ENCODE measurements at places on chromosomes 11 and 22.

DNA sequence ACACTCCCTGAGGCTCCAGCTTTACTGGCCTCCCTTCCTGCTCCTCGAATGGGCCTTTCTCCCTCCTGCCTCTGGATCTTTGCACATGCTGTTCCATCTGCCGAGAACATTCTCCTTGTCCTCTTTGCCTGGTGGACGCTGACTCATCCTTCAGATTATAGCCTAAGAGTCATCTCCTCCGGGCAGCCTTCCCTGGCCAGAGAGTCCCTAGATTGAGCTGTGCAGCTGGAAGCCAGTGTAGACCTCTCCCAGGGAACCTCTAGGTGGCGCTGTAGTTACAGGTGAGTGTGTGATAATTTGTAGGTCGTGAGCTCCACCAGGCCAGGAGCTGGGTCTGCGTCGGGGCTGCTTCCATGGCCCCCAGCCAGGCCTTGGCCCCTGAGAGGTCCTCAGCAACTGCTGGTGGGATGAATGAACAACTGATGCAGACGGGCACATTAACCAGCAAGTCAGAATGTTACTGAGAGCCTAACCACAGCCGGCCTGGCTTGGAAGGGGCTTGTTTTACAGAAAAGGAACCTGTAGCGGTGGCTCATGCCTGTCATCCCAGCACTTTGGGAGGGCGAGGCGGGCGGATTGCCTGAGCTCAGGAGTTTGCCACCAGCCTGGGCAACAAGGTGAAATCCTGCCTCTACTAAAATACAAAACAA is 8.7 kb downstream of the PNPLA5 start:
- peak; percentile 51 for DNase-seq

DNA sequence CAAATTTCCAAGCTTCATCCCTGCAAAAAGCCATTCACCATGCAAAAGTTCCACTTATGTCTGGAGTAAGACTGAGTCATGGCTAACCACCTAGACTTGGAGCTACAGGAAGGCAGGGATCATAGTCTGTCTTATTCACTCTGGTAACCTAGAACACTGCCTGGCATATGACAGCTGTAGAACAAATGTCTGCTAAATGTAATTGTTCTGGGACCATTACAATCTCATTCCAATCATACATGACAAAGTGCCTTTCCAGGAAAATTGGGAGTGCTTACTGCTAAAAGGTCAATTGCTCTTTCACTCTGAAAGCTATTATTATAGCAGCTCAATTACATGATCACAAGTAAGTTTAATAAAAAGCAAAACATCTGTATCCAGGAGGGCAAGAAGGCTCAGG is 99.1 kb upstream of the CHRM4 start:
- no peak for DNase-seq

GRCh38 chr11:40306938-40307548 is 1152.4 kb downstream of the LRRC4C start:
- no peak for DNase-seq

DNA sequence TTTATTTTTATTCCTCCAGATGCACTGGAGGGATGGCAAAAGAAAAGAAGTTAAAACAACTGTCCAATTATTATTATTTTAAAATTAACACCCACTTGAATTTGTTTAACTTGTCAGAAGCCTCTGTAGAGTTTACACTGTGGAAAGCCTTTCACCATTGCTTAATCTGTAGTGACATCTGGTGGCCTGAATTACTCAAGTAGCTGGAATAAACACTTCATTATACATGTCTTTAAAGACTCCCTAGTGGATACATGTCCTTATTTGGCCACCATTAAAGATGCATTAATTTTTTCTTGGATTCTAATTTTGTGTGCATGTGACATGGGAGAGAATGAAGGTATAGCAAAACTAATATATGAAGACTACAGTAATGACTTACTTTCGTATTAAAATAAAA is 1496.5 kb downstream of the FAM181B start:
- no peak for DNase-seq

- DNase-seq = no peak
Observed at GRCh38 chr11:67311051-67311555, 7.8 kb downstream of the SSH3 start.

DNA sequence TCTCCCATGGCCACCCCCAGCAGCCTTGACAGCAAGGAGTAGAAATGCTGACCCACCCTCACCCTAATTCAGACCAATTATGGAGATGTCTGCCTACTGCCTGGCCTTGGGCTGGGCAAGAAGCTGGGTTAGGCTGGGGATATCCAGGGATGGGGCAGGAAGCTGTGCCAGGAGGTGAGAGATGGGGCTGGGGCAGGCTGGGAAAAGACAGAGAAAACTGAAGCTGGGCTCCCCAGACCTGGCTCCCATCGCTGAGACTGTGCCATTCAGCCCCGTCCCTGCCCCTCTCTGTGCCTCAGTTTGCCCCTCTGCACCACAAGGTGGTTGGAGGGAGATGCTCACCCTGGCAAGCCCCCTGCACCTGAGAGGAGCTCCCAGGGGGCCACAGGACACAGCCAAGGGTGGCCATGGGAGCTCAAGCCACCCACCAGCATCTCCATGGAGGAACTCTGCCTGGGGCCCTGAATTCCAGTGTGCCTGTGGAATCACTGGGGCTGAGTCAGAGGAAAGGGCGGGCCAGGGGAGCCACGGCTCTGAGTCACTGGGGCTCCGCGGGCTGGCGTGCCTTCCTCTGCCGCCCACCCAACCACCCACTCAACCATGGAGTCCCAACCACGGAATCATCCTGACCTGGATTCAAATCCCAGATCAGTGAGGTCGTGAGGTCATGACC is 6.0 kb upstream of the CARD10 start:
- no peak for DNase-seq

GRCh38 chr22:46110215-46110614 is 40.1 kb upstream of the PPARA start:
- no peak for DNase-seq

DNA sequence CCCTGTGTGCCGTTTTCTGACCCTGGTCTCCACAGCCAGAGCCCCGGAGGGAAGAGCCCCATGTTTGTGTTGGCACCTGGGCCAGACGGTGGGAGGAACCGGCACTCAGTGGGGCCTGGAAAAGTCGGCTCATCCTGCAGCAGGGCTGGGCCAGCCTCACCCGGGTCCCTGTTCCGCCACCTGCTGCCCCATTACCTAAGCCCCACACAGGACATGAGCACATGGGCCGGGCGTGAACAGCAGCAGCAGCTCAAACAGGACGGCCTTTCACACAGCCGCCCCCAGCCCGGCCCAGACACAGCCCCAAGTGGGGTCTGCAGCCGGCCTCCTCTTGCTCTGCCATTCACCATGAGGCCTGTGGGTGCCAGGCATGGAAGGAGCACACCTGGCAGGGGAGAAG is 302.4 kb downstream of the MN1 start:
- no peak for DNase-seq

DNA sequence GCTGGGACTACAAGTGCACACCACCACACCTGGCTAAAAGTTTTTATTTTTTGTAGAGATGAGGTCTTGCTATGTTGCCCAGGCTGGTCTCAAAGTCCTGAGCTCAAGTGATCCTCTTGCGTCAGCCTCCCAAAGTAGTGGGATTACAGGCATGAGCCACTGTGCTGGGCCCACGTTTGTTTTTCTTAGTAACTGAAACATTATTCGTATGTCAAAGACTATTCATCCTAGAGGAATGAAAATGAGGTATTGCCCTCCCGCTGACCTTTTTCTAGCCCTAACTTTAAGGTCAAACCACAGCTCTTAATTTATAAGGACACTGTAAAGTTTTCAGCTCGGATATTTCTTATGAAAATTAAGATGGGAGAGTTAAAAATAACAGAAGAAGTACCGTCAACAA is 33.2 kb upstream of the PAX6 start:
- no peak for DNase-seq

- DNase-seq = no peak
Observed at GRCh38 chr11:36899800-36900199, 301.8 kb upstream of the RAG2 start.

GRCh38 chr11:108009497-108010370 is 1.0 kb downstream of the CUL5 start:
- DNase-seq = no peak

- no peak for DNase-seq
Observed at GRCh38 chr22:20420157-20420842, 17.3 kb downstream of the SCARF2 start.
